ENCODE measurements at places on chromosomes 12 and 14.
A peak's percentile ranks its signal among the peaks of the same experiment; 100 is the strongest.

- no peak for DNase-seq
Observed at GRCh38 chr14:60116181-60116580, 24.5 kb downstream of the PCNX4 start.

DNA sequence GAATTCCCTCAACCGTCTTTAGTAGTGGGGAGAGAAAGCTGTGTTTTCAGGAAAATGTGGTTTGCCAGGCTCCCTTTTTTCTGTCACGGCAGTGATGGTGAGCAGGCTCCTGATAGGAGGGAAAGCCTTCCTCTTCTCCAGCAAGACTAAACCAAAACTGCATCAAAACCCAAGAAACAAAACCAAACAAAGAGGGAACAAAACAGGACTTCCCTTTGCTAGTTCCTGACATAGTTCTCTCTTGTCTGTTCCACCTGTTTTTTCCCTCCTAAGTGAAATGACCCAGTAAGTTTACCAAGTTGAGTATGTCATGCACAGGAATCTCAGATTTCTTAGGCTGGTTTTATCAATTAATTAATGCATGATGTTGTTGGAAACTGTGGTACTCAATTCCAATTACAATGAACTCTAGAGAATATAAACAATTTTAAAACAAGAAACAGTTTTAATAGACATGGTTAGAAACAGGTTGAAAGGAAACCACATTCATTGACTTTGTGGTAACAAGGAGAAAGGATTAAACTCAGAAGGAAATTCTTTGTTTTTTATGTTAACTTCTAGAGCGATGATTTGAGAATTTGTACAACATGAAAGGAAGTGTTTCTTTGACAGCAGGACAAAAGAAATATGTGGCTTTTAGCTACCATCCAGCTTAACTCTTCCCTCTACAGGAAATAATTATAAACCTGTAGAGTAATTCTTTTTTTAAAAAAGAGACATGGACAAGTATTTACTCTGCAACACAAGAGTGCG, 23.0 kb upstream of the CSRP2 start:
- DNase-seq: no peak

DNA sequence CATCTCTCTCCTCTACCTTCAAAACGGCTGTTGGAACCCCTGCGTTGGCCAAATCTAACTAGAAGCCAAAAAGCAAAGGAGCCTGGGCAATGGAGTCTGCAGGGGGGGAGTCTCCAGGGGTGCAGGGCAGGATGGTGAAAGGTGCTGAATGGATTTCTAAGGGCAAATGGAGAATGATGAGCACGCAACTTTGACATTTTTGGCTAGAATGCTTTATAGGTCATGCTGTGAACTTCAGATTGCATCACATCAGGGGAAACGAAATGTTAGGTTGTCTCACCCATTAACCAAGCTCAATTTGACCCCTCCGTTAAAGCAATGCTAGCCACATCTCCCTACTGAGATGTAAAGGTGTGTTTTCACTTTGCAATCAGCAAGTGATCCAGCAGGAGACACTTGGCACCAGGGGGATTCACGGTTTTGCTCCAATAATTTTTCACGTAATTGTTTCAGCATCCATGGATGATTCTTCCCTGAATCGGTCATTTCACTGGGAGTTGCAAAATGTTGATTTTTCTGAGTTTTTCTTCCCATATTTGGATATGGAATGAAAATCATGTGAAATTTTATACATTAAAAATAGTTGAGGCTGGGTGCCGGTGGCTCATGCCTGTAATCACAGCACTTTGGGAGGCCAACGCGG, 78.0 kb upstream of the MDM1 start:
- DNase-seq: no peak

GRCh38 chr14:24978862-24979724, 70.9 kb downstream of the STXBP6 start:
- DNase-seq: no peak

DNA sequence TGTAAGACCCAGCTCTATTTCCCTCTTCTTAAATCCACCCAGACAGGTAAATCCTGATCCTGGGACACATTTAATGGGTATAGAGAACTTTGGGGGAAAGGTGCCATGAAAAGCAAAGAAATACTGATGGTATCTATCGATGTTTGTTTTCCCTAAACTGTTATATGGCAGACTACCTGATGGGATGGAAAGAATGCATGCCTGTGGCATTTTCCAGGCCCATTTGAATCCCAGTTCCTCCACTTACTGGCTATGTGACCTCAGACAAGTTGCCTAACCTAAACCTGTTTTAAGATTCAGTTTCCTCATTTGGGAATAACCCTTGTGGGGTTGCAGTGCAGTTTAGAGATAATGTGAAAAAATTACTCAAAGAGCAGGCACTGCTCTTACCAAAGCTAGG, 404.5 kb downstream of the FUT8 start:
- no peak for DNase-seq

GRCh38 chr14:29752221-29752923, 175.3 kb downstream of the PRKD1 start:
- no peak for DNase-seq

DNA sequence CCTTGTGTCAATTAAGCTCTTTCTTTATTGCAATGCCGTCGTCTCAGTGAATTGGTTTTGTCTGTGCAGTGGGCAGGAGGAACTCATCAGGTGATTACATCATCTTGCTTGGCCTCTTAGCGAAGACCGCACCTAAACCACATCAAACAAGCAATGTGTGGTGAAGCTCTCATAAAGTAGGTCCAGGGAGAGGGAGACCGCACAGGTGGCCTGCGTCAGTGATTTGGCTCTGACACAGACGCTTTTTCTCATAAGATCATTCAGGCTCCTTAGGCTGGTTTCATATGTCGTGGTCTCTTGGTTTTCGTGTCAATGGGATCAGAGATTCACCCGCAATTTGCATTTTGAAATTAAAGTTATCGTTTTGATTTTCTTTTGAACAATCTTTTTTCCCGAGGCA, 6.7 kb upstream of the TESC start:
- DNase-seq: no peak

DNA sequence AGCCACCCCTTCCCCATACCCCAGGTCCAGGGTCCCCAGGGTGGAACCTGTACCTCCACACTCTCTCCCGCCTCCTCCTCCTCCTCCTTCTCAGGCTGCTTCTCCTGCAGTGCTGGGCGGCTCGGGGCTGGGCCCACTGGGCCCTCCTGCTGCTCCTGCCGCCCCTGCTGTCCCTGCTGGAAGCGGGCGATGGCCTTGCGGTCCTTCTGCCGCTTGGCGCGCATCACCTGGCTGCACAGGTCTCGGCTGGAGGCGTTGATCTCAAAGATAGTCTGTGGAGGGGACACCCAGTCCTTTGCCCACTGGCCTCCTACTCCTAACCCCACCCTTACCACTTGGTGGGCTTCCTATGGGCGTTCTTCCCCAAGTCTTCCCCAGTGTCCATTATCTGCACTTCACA, 14.5 kb downstream of the CFAP73 start:
- no peak for DNase-seq

GRCh38 chr14:33699300-33699983, 251.4 kb downstream of the EGLN3 start:
- no peak for DNase-seq

- no peak for DNase-seq
Observed at GRCh38 chr12:114672817-114673168, 11.2 kb downstream of the TBX3 start.

DNA sequence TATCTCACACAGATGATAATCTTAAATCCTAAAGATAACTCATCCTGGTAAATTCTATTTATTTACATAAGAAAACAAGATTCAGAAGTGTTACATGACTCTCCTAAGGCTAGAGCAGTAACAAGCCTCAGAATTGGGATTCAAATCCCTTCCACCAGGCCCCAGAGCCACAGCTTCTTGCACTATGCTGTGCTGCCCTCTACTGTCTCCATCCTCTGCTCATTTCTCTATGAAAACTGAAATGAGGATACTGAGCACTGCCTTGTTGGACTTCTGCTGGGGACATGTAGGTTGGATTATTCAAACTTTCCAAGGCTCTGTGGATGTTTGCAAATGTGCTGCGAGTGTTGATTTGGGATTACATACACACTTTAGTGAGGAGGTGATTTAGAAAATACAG, 23.5 kb upstream of the C12orf50 start:
- DNase-seq: peak; percentile 13

Data from NCI-H526 treated with DMSO at 0.1 percent for 48 hours (cell line).